ENCODE measurements at places on chromosomes 2 and 18. TPM values are rescaled to one million over a fixed set of nuclear protein-coding genes. Genes with fewer than 3 reads are reported as not detected.

Gene PAX8
- under 0.01 TPM for total RNA-seq

Gene ELAC1
- total RNA-seq = 11.0 TPM

Gene PLA2R1
- 1.6 TPM for total RNA-seq

Gene SPATA3
- not detected for total RNA-seq

Gene BOK
- 20.8 TPM for total RNA-seq

Gene IL36B
- not detected for total RNA-seq

Gene PCARE
- total RNA-seq = not detected

Gene MAPRE2
- 68.9 TPM for total RNA-seq

Gene ZNF516
- total RNA-seq = 14.3 TPM

Gene ADAM23
- 20.0 TPM for total RNA-seq

Gene CHRNG
- total RNA-seq = not detected

Gene MYL12A
- 59.1 TPM for total RNA-seq
